AG09309 (cell line): ENCODE measurements at places on chromosomes 6 and 20.
A peak's percentile ranks its signal among the peaks of the same experiment; 100 is the strongest.

- no peak for DNase-seq
Measured at GRCh38 chr6:105391705-105392104, 11.2 kb downstream of the PREP start.

DNA sequence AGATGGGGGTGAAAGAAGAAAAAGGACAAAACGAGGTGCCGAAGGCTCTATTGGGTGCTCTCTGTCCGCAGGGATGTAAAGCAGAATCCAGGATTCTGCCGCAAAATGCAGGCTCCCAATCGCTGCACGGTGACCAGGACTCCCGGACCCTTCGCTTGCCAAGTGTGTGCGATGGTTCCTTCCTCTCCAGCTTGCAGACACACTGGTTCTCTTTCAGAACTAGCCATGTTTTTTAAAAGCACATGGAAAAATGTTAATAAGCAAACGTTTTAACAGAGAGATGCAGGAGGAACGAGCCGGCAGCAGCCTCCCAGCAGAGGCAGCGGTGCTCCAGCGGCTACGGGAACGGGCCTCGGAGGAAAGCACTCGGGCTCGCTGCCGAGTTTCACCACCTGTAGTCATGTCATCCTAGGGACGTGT, 59.6 kb downstream of the ZNF831 start:
- DNase-seq: no peak

GRCh38 chr20:64139199-64140060, 24.8 kb upstream of the MYT1 start:
- DNase-seq: no peak

DNA sequence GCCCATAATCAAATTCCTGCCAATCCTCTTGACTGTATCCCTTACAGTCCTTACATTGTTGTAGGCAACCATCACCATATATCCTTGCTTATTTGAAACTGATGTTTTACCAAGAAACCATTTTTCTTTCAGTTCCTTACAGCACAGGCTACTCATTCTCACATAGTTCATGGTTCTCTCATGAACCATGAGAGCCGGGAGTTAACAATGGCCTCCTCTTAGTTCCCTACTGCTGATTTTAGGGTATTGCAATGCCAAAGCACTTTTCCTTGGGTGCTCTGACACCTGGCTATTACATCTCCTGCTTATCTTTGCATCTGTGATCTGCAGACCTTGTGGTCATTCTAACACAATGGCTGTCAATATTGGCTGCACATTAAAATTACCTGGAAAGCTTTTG, 133.4 kb downstream of the MYB start:
- no peak for DNase-seq

- DNase-seq: no peak
Measured at GRCh38 chr20:63058696-63059335, 52.1 kb upstream of the BHLHE23 start.

- DNase-seq: no peak
Measured at GRCh38 chr6:40426346-40427066, 160.7 kb downstream of the LRFN2 start.

DNA sequence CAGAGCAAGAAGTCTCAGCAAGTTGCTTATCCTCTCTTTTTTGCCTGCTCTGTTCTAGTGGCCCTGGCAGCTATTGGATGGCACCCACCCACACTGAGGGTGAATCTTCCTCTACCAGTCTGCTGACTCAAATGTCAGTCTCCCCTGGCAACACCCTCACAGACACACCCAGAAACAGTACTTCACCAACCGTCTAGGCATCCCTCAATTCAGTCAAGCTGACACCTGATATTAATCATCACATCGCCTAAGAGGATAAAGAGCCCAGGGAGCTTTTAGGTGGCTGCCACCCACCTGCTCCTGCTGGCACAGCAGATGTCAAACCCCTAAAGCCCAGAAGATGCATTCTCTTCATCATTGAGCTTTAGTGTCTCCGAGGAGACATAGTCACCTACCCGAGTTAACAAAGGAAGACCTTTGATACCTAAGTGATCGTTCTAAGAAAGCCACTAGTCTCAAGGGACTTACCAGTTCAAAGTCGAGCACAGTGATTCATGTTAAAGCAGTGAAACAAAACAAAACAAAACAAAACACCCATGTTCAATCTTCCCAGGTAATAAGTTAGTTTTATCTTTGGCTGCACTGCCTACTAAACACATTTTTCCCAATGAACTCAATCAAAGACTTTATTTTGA, 97.7 kb upstream of the KCNQ5 start:
- DNase-seq: no peak

- no peak for DNase-seq
Measured at GRCh38 chr20:40462566-40462965, 226.5 kb downstream of the MAFB start.

GRCh38 chr6:22471746-22472145, 97.6 kb upstream of the HDGFL1 start:
- no peak for DNase-seq

DNA sequence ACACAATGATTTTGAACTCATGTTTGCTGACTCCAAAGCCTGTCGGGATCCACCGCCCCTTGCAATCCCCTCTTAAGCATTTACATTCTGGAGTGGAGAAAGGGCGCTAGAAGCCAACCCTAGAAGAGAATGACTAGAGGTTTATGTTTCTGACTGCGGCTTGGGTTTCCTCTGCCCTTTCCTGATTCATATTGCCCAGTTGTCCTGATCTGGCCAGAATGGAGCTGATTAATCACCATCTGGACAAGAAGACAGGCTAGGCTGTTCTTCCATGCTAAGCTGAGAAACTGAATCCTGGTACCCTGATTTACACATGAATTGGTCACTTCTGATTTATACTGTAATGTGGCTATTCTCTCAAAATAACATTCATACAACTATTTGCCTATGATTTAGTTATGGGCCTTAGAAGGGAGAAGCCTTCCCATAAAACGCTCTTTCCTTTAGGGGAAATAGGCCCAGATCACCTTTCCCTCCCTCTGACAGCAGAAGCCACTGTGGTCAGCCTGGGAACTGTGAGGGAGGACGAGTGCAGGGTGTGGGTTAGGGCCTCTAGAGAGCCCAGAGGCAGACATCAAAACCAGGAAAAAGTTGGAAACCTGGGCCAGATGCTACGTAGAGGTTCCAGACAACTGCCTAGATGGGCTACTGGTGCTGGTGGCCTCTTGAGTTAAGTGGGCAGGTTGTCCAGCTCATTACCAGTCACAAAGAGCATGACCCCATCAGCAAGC, 199.2 kb upstream of the PRDM1 start:
- peak; percentile 48 for DNase-seq

DNA sequence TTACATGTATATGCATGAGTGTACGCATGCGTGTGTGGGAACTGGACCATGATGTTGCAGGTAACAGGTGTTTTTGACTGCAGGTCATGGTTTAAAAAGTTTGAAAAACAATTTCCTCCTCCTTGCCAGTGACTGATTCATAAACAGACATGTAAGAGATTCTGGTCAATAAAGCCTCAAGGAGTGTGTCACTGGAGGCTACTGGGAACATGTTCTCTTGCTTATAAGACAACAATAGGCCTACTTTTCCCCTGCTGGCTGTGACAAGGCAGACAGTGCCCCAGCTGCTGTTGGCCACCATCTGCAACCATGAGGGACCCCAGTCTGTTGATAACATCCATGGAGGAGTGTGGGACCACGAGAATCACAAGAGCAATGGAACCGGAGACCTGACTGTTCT, 12.7 kb downstream of the LEMD2 start:
- no peak for DNase-seq

DNA sequence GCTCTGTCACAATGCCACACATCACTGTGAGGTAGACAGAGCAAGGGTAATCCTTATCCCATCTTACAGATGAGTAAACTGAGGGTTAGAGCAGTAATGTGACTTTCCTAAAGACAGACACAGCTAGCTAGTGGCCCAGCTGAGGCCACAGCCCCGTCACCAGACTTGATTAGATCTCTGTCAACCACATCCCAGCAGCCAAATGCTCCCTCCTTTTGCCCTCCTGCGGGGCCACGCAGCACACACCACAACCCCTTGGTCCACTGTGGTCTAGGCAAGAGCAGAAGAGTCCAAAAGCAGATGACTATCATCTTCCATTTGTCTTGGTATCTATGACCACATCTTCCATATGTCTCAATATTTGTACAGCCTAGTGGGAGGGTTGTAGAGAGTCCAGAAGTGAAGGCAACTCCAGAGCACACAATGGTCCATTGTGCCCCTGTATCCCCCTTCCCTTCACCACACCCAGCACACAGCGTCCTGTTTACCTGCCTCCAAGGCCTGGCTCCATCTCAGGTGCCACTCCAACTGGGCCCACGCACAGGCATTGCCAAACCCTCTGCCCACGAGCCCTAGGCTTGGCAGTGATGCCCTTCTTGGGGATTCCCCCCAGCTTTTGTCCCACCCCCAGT, 47.1 kb upstream of the FOXP4 start:
- DNase-seq: no peak

DNA sequence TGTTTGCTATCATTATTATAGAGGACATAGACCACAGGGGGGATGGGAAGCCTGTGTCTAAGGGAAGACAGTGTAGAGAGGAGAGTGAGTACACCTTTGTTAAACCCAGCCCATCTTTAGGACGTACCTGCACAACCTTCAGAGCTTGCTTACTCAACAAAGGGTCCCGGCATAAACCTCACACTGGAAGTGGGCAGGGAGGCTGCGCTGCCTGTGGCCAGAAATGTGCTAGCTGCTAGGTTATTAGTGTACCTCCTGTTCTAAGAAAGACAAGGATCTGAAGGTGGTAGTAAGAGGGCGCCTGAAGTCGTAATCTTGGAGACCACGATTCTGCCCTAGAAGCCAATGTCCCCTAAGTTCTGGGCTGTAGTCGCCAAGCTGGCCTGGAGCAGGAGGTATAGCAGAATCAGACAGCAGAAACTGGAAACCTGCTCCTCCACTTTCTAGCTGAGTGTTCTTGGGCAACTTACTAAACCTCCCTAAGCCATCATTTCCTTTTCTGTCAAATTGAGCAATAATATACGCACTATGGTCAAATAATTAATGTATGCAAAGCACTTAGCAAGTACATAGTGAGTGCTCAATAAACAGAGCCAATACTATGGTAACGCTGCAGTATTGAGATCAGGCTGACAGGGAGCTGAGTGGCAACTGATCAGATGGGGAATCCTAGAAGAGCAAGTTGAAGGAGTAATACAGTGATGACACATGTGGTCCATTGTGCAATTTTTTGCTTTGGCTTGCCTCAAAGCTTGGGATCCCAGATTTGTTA, 16.8 kb upstream of the AKIRIN2 start:
- no peak for DNase-seq

- DNase-seq: no peak
Measured at GRCh38 chr6:149859938-149860337, 4.2 kb downstream of the LRP11 start.

- no peak for DNase-seq
Measured at GRCh38 chr6:163777716-163778115, 363.2 kb downstream of the QKI start.

DNA sequence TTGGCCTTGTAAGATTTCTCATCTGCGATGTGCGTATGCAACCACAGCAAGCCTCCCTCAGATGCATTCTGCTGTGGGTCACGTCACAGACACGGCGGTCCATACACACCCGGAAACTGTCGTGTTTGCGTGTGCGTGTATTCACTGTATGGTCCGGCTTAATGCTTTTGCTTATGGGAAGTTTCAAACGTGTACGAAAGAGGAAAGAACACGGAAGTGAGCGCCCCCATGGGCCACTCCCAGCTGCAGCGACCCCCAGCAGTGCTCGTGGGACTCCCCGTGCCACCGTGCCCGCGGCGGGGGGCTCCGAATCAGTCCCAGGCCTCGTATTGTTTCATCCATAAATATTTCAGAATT, 10.2 kb downstream of the DLL1 start:
- no peak for DNase-seq

DNA sequence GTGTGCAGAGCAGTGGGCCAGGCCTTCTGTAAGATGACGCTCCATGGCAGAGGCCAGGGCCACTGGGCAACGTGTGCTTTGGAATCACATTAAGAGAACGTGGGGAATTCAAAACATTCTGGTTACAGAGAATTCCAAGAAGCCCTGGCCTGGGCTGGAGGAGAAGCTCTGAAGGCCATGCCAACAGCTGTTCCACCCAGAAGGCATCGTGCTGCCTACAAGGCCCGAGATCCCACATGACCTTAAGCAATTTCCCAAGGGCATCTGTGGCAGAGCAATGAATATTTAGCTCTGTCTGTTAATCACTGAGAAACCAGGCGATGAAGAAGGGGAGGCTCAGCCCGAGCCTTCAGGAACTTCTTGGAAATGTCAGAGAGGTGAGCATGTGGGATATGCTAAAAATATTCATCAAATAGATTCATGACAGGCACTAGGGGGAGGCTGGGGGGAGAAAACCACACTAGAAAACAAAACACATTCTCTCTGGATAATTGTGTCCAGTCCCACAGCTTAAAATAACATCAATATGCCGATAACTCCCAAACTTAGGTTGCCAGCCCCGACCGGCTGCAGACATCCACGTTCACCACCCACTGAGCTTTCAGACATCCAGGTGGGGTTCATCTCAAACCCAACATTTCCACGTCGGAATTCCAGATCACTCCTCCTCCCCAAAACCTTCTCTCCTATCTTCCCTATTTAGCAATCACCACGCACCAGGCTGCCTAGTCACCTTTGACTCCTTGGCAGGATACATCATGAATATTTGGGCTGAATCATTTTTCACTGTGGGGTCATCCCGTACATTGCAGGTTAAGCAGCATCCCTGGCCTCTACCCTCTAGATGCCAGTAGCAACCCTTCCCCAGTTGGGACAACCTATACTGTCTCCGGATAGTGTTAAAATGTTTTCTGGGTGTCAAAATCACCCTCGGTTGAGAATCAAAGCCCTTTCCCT, 6.6 kb downstream of the SULF2 start:
- DNase-seq: no peak

- no peak for DNase-seq
Measured at GRCh38 chr6:113659762-113660404, 197.3 kb upstream of the MARCKS start.

GRCh38 chr20:37519508-37520418, 1.3 kb upstream of the NNAT start:
- no peak for DNase-seq

- DNase-seq: no peak
Measured at GRCh38 chr6:38099221-38099620, 279.7 kb downstream of the ZFAND3 start.

DNA sequence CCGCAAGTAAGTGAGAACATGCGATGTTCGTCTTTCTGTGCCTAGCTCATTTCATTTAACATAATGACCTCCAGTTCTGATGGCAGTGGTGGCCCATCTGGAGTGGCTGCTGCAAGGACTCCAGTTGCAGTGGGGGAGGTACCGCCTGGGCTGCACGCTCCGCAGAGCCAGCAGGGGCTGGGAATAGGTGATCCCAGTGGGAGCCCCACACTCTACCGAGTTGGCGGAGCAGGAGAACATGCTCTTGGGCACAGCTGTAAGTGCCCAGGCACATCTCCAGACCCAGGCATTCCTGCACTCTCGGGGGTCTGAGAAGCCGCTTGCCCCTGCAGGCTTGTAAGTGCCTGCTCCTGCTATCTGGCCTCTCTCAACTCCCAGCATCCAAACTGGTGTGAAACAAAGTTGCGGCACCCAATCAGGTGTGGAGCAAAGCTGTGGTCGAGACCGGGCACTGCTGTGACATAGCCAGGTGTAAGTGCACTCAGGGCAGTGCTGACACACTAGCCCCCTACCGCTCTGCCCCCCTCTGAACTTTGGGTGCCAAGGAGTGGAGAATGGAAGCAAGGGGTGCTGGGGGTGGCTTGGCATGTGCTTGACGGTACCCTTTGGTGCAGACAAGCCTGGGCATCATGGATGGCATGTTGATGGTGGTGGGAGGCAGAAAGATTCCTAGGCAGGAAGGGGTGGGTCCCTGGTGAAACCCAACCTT, 130.2 kb downstream of the HTR1B start:
- DNase-seq: no peak
